Kidney epithelial cell (primary cell): ENCODE measurements at places on chromosomes 16 and 17. TPM values are rescaled to one million over a fixed set of nuclear protein-coding genes. Genes with fewer than 3 reads are reported as not detected.

DNA sequence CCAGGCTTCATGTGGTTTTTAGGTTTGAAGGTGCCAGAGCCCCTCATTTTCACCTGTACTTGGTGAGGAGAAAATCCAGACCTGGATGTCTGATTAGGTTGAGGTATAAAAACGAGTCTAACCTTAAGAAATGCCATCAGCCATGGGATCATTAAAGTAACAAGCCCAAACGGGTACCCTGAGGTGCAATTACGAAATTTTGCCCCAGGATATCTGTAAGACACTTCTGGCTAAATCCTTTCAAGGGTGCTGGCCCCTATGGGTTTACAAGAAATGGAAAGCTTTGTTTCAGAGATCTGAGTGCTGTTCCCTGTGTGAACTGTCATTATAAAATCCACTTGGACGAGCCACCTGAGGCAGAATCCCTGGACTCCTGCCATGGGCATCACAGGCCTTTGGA is 19.8 kb downstream of the ADAT1 start:
- DNase-seq = no peak

- no peak for DNase-seq
Observed at GRCh38 chr17:15918661-15919259, 26.2 kb upstream of the ADORA2B start.

DNA sequence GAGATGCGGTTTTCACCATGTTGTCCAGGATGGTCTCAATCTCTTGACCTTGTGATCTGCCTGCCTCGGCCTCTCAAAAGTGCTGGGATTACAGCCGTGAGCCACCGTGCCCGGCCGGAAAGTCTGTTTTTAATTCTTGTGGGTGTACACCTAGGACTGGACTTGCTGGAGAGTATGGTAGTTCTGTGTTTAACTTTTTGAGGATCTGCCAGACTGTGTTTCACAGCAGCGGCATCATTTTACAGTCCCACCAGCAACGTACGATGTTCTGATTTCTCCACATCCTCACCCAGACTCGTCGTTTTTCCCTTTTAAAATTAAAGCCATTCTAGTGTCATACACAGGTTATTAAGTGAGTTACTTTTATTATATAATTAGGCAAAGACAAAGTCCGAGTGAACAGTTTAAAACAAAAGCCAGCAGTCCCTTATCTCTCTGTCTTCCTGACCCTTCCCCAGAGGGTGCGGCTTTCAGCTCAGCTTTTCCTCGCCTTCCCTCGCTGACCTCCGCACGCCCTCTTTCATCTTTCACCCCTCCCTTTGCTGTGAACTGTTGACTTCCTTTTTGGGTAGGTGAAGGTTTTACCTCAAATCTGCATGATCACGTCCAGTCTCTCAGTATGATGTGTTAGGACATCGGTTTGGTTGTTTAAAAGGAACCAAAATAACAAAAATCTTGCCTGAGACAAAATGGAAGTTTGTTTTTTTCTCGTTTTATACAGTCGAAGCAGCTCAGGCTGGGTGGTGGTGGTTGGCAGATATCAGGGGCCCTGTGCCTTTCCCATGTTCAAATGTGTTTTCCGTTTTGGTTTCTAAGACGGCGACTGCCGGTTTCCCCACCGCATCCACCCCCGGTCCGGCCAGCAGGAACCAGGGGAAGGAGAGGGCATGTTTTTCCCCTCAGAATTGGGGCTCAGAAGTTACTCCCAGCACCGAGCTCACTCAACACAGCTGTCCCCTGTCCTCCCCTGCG is 18.0 kb downstream of the FAM234A start:
- no peak for DNase-seq

DNA sequence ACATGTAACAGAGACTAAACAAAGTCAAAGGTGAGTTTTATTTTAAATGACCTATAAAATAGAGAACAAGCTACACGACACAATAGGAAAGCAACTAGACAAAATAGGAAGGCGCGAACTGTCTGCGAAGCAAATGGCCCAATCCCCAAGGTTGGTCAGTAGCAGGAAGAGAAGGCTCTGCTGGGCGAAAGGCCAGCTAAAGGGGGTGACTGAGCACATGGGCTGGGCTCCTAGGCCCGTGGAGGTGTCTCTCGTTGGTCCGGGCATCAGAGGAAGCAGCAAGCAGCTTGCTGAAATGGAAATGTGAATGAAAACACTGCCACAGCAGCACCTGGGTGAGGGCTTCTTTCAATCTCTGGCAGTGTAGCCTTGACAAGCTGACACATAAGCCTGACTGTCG is 129.4 kb downstream of the ZNF778 start:
- DNase-seq = no peak

DNA sequence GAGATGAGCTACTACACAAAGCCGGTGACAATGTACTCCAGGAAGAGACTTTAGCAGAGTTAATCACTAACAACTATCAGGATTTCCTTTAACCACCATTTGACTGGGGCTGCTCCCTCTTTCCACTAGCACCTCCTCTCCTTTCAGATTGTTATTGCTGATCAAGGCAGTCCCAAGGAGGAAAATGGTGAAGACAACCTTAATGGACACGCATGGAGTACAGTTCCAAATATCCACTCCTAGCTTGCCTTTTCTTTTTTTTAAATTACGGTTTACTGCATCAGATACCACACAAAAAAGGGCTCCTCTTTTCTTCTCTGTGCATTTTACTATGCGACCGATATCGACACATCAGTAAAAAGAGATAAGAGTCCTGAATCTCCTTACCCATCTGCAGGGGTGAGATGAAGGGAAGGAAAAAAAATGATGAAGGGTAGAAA is 30.9 kb downstream of the FAM222B start:
- no peak for DNase-seq

- no peak for DNase-seq
Observed at GRCh38 chr16:57196286-57196685, 10.2 kb downstream of the RSPRY1 start.

DNA sequence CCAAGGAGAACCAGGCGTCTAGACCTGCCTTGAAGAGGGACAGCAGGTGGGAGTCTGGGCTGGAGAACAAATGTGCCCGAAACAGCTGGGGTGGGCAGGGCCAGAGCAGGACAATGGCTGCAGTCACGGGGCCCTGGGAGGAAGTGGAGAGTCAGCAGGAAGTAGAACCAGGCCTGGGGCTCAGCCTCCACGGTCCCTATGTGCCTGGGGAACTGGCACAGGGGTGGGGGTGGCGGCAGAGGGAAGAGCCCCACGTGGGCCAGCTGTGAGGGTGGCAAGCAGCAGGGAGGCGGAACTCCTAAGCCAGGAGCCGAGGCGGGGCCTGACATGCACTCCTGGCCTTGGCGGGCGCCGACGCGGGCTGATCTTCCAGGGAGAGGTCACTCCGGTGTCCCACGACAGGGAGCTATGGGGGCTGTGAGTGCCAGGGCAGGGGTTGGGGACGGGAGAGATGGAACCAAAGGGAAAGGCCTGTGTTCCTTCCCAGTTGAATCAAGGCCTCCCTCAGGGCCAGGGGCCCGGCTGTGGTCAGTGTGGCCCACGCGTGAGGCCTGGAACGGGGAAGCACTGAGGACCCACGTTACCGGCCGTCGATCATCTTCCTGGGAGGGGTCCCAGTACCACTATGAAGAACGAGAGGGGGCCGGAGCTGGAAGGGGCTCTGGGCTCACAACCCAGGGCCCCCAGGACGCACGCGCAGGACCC is 42.7 kb downstream of the TIMM22 start:
- DNase-seq = no peak

GRCh38 chr17:53570731-53571130 is 252.0 kb upstream of the KIF2B start:
- DNase-seq = no peak

DNA sequence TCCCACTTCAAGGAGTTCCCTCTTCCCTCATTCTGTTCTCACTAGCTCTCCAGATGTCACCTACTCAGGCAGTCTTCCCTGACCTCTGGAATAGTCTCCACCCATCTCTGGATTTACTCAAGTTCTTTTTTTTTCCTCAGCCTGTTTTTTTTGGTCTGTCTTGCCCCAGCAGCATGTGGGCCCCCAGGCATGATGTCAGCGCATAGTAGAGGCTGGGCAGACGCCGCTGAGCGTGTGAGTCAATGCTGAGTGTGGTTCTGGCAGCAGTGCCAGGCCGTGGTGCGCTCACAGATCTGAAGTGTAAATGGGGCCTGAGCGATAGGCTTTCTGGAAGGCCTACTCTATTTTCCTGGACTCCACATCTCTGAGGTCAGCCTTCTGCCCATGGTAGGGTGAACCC is 2.7 kb upstream of the KCNJ18 start:
- peak; percentile 50 for DNase-seq

DNA sequence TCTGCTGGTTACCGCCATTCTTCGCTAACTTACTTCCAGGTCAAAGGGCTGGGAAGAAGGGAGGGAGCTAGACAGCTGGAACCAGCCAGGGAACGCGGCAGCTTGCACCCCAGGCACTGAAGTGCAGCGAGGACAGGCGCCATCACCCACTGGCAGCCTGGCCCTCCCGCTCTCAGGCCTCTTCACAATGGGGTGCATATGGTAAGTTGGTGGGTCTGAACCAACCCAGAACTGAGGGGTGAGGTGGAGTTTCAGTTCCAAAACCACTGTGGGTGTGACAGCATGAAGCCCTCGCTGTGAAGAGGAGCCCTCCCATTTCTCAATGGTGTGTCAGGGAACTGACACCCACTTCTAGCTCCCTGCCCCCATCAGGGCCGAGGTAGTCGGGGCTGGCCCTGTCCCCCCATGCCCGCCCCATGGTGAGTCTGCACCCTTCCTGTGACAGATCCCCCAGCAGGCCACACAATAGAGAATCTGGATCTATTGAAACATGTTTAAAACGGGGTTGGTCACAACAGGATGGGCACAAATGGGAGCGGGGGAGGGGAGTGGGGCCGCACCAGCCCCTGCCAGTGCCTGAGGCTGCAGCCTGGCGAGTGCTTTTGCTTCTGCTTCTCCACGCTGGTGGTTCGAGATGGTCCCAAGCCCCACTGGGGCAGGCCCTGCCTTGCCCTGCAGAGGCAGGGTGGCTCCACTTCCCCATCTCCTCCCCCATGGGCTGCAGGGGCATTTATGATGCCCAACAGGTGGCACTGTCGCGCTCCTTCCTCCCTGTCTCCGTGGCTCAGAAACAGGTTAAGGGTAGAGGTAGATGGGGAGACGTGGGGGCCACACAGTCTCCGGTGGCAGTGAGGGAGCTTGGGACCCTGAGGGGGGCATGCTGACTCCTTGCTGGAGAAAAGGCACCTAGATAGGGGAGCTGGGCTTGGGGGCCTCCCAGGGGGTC is 2.3 kb downstream of the LIMD2 start:
- no peak for DNase-seq

- no peak for DNase-seq
Observed at GRCh38 chr16:68126395-68126794, 41.2 kb downstream of the NFATC3 start.

- DNase-seq = no peak
Observed at GRCh38 chr17:72511874-72512273, 391.1 kb downstream of the SOX9 start.

GRCh38 chr16:71746442-71747046 is 22.0 kb upstream of the PHLPP2 start:
- no peak for DNase-seq

GRCh38 chr17:71379512-71379911 is 741.3 kb upstream of the SOX9 start:
- no peak for DNase-seq

DNA sequence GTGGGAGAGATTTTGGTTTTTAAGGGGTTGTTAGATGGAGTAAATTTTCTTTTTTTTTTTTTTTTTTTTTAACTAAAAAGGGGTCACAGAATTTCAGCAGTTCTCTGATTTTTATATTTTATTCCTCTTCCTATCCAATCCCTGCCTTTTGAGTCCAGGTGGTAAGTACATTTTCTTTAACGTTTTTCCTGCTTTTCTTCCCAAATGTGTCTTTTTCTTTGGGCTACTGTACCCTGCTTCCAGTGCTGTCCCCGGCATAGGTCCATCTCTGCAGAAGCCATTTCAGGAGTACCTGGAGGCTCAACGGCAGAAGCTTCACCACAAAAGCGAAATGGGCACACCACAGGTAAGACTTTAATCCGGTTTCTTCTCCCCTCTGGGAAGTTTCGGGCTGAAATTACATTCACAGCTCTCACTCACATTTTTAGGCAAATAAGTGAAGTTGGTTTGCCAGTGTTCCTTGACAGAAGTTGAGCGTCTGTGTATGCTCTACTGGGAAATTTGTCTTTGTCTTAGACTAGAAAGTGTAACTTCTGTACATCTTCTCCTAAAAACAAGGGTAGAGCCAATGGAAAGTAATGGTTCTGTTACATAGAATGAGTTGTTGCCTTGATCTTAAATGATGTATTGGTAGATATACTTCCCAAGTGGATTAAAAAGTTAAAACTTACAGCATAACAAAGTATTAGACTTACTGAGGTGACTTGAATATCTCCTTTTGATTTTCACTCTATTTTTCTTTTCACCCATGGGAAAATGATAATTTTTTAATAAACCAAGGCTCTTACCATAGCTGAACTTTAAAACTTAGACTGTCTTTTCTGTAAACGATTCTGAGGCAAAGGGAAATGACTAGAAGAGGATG is 54.5 kb downstream of the TUBD1 start:
- DNase-seq = no peak

GRCh38 chr16:72947379-72948237 is 100.3 kb downstream of the ZFHX3 start:
- no peak for DNase-seq

DNA sequence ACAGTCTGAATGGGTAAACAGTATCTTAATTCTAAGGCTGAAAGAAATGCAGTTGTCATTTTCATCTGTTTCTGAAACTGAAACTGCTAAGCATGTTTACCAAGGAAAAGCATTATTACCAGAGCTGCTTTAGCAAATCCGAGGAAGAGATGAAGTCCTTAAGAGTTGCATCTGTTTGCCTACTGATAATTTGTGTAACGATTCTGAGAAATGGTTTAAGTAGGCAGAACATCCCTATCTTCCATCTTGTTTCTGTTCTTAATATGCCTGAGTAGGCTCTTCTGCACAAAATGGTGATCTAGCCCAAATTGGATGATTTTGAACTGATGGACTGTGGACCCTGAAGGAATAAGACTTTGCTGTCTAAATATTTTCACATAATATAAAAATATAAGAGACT is 34.9 kb downstream of the NUP93 start:
- no peak for DNase-seq

DNA sequence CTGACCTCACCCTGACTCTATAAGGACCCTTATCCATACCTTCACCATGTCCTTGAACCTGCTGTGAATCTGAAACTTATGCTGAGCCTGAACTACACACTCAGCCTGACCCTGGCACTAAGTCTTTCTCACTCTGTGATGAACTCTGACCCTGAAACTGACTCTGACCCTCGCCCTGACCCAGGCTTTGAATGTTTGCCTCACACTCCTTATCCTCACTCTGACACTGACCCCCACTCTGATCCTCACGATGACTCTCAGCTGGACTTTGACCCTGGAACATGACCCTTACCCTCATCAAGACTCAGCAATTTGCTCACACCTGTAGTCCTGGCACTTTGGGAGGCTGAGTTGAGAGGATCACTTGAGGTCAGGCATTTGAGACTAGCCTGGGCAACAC is 4.4 kb downstream of the AHSP start:
- no peak for DNase-seq

- no peak for DNase-seq
Observed at GRCh38 chr16:70157477-70158260, 15.9 kb upstream of the CLEC18C start.

Gene CRHR1
- not detected in 2 replicates for total RNA-seq

Gene HLF
- total RNA-seq = 0.25 and 0.34 TPM in 2 replicates

Gene PIGL
- total RNA-seq = 31.8 and 53.0 TPM in 2 replicates

Gene CCL1
- not detected in 2 replicates for total RNA-seq

Gene WNT3
- total RNA-seq = 1.5 and 2.0 TPM in 2 replicates

Gene HBM
- total RNA-seq = not detected in 2 replicates
